Nucleus accumbens (tissue), 56 donors: ENCODE measurements at places on chromosomes 7 and 10.

GRCh38 chr10:21624951-21625350 is 90.9 kb downstream of the MLLT10 start:
- DNase-seq: no peak

GRCh38 chr7:83934118-83934734 is 260.4 kb downstream of the SEMA3A start:
- DNase-seq: no peak

GRCh38 chr7:641269-641671 is 85.2 kb upstream of the DNAAF5 start:
- no peak for DNase-seq

DNA sequence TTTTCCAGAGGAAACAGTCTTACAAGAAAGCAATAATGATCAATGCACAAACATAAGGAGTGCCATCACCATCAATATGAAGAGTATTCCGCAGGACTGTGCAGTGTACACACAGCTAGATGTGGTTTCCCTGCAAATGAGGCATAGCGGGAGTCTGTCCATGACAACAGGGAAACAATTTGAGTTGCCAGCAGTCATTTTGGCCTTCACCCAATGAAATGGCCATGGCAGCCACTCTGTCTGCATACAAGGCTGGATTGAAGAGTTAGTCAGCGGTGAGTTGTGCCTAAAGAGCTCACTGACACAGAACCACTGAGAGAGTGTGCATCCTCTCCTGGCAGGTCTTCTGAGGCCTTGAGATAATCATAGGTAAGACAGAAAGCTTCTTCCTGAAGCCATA is 303.3 kb downstream of the IPMK start:
- peak; percentile 67 for DNase-seq

DNA sequence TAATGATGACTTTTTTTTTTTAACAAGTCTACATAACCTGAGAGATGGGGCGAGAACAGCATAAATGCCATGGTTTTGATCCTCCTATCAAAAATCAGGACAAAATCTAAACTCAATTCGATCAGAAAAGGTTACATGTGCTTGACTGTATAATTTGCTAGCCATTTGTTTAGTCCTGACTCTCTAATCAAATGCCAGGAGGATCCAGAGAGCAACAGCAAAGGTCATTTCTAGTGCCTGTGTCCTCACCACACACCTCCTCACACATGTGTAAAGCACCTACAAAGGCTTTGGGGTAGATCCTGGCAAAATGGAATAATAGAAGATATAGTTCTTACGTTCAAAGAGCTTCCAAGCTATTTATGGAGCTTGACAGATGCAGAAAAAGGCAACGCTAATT is 11.0 kb upstream of the FAS start:
- DNase-seq: no peak

DNA sequence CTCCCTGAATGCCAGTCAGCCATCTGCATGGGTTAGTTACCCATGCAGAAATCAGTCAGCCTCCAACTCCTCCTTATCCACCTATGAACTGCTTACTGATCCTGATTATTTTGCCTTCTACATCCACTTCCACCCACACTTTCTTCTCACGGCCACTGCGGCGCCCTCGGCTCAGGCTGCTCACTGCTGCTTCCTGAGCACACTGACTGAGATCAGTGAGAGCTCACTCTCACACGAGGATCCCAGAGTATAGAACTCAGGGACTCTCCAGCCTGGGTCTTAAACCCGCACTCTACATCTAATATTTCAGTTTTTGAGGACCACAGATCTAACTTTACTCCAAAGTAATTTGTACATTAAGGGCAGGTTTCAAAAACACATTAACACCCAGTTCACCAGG is 64.4 kb downstream of the GRB10 start:
- no peak for DNase-seq

DNA sequence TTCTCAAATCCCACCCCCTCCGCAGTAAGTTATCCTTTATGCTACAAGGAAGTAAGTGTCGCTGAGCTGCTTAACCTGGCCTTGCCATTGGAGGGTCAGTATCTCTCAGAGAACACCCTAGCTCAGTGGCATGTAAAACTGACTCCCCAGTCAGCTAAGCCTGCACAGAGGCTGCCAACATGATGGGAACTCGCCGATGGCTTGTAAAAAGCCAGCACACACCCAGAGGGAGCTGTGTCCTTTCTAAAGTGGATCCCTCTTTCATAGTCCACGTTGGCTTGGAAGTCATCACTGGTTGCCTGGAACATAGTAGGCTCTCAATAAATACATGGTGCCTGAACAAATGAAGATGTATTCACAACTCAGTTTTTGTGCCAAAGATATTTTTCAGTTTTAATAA is 249.1 kb upstream of the YAE1 start:
- DNase-seq: no peak

DNA sequence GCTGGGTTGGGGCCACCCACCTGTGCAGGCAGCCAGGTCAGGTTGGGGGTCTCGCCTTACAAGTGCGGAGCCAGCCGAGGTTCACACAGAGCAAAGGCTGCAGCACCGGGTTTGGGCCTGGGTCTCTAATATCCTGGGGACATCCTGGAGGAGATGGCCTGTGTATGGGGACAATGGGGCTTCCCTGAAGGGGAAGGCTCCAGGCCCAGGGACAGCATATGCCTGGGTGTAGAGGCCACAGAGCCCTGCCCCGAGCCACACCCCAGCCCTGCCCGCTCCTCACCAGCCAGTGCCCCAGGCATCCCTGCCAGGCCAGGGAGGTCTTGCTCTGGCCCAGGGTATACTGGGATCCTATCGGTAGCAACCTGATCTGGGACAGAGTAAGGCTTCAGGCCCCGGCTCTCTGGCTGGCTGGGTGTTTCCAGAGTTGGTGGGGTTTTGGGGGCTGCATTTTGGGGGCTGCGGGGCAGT is 9.1 kb downstream of the TTYH3 start:
- no peak for DNase-seq

DNA sequence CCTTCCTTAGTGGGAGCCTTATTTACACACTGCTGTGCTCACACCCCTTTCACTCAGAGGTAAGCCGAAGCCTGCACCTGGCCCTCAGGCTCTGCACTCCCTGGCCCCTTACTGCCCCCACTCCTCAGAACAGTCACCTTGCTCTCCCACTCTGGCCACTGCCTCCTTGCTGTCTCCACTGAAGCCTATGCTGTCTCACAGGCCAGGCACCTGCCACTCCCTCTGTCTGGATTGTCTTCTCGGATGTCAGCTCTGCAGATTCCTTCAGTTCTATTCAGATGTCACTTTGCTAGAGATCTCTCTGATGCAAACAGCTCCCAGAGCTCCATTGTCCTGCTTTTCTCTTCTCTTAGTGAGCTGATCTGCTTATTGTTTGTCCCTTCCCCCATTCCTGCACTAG is 390.7 kb downstream of the DPP6 start:
- DNase-seq: no peak

GRCh38 chr7:115352375-115352774 is 430.5 kb downstream of the MDFIC start:
- no peak for DNase-seq
